ENCODE measurements at places on chromosomes 4 and X. TPM values are rescaled to one million over a fixed set of nuclear protein-coding genes. Genes with fewer than 3 reads are reported as not detected.
A peak's percentile ranks its signal among the peaks of the same experiment; 100 is the strongest.

Gene CT55
- not detected for total RNA-seq

Gene SH3TC1
- 34.6 TPM for total RNA-seq

Gene OTUD6A
- not detected for total RNA-seq

Gene VCX2
- total RNA-seq = not detected

Gene FGG
- 20,700 TPM for total RNA-seq

Gene XAGE1A
- total RNA-seq = not detected

GRCh38 chr4:96355414-96355813, 515.5 kb downstream of the PDHA2 start:
- no peaks in the 10 kb centered on the region for H3K27me3 ChIP-seq
- no peak for DNase-seq
- H3K27ac ChIP-seq = no peak overlapping the region
- no peaks in the 10 kb centered on the region for H3K36me3 ChIP-seq

DNA sequence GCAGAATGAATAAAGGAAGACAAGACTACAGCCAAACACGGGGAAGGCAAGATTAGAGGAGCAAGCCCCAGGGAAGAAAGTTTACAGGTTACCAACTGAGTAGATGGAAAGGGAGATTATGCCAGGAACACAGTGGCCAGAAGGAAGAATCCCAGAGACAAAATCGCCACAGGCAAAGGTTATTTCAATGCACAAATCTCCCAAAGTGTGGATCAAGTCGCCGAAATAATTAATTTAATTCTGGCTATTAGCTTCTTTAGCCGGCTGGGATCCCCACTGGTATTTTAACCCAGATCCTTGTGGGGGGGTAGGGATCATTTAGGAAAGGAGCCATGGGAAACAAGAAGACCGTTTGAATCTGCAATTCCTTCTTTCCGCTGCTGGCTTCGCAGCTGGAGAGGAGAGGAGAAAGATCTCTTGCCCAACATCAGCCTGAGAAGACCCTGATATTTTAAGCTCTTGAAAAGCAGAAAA, 171.0 kb downstream of the DHX15 start:
- no peak overlapping the region for H3K4me3 ChIP-seq
- H3K27me3 ChIP-seq = no peaks in the 10 kb centered on the region
- H3K4me1 ChIP-seq = no peaks in the 10 kb centered on the region
- H3K36me3 ChIP-seq = no peaks in the 10 kb centered on the region
- no peak for DNase-seq

DNA sequence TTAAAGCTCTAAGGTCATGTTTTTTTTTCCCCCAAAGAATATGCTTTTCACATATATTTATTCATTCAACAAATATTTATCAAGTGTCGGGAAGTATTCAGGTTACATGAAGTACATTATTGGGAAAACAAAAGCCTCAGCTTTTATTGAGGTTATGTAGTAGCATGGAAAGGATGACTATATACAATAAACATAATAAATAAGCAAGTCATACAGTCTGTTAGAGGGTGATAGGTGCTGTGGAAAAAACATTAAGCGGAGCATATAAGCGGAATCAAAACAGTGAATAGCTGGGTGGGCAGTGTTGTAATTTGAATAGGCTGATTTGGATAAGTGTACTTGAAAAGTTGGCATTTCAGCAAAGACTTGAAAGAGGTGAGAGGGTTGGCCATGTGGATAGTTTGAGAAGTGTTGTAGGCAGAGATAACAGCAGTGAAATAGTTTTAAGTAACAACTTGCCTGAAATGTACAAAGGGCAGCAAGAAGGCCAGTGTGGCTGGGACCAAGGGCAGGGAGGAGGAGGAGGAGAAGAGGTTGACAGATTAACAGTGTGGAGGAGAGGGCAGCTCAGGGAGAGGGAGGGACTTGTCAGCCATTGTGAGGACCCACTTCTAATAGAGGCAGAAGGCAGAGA, 558.7 kb downstream of the SPRY1 start:
- DNase-seq = no peak
- H3K36me3 ChIP-seq = no peaks in the 10 kb centered on the region
- no peaks in the 10 kb centered on the region for H3K27me3 ChIP-seq

DNA sequence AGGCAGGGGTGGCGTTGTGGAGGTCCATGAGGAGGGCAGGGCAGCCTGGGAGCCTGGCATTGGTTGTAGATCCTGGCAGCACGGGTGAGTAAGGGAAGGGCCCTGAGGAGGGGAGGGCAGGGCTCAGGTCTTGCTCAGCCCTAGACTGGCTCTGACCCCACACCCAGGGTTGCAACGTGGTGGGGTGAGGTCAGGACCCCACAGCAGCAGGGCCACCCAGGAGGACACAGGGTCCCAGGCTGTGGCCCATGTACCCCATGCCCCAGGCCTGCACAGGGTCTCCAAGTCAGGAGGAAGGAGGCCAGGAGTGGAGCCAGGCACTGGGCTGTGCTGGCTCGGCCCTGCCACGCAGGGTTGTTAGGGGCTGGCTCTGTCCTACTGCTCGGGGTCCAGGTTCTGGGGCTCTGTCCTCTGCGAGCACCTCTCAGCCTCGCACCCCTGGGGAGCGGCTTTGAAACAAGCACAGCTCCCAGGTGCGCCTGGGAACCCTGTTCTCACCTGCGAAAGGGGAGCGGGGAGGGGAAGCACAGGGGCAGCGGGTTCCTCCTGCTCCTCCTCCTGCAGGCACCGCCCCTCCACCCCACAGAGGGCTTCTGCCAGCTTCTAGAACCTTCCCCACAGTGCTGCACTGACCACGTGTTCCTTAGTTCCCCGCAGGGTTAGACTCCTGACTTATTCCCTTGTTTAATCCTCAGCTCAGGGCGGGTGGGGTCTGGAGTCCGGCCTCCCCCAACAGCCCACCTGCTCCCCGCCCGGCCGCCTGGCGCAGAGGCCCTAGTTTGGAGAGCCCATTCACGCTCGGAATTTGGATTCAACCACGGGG, 20.4 kb downstream of the MSANTD1 start:
- H3K4me1 ChIP-seq = no peaks in the 10 kb centered on the region
- no peak for DNase-seq
- H3K27ac ChIP-seq = no peak overlapping the region
- no peaks in the 10 kb centered on the region for H3K27me3 ChIP-seq

- no peaks in the 10 kb centered on the region for H3K36me3 ChIP-seq
- H3K27ac ChIP-seq = peak within 1 kb of the TSS; percentile 69
- no peak within 1 kb of the TSS for H3K4me3 ChIP-seq
- peaks cover 8% of the 10 kb centered on the region for H3K4me1 ChIP-seq
- H3K27me3 ChIP-seq = no peaks in the 10 kb centered on the region
Observed at GRCh38 chr4:176792326-176793059, at the start of gene VEGFC. Gene VEGFC, minus strand, starts transcription at chr4:176792922. Its CDS starts 611 bp downstream, at chr4:176792311.

GRCh38 chr4:114100288-114101031, 121.0 kb upstream of the ARSJ start:
- H3K27ac ChIP-seq = no peak overlapping the region
- H3K4me3 ChIP-seq = no peak overlapping the region
- DNase-seq = no peak

DNA sequence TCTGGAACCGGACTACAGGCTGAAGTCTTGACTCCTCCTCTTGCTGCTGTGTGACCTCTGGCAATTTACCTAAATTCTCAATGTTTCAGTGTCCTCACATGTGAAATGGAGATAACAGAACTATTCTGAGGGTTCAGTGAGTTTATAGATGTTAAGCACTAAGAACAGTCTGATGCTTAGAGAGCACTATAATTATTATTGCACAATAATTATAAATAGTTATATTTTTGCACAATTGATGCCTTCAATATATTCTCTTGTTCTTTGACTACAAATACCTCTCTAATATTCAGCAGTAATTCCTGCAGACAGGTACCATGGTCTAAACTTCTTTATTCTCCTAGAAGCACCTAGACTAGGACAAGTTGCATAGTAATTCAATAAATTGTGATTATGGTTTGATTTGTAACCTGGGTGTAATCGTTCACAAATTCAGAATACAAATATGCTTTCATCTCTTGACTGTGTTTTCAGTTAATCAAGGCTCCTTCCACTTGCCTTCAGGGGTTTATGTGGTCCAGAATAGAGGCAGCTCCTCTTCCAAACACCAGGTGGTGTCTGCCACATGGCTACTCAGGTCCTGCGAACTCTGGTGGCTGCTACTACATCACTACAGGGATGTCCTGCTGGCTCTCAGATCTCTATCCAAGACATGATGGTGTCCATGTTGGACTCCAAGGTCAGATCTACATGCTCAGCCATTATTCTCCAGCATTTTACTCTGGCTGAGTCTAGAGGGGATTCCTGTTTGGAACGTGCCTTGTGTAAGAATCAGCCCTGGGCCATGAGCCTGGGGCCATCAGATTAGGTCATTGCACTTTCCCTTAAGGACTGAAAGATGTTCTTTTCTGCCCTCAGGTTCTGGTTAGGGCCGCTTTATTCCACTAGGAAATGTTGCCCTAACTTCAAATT, 103.4 kb downstream of the QRFPR start:
- no peaks in the 10 kb centered on the region for H3K36me3 ChIP-seq
- no peak overlapping the region for H3K27ac ChIP-seq
- DNase-seq = no peak
- no peak overlapping the region for H3K4me3 ChIP-seq
- no peaks in the 10 kb centered on the region for H3K27me3 ChIP-seq

DNA sequence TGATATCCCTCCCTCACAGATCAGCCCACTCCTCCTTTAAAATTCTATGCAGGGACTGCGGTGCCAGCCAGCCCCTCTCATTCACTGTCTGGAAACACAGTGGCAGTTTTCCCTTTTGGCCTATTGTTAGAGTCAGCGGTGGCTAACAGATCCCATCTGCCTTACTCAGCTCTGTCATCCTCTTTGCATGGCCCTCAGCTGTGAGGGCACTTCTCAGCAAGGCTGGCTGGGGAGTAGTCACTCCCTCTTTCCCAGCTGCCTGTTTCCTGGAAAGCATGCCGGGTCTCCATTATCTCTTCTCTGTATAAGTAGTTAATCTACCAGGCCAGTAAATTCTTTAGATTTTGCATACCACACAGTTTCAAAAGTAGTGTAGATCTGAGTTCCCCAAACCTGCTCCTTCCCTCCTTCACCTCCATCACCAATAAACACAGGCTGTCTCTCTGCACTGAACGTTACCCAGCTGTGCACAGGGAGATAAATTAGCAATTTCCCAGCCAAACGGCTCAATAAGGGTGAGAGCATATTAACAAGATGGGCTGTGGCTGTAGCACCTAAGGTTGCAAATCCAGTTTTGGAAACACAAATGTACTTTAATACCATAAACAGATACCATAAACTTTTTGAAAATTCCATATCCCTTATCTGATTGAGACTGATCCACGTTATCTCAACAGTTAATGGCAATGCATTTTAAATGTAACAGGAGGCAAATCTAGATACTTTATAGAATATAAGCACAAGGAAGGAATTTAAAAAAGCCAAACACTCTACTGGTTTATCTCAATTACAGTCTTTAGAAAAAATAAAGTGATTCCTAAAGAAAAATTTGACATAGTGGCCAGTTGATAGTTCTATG, 229.3 kb downstream of the ANKRD50 start:
- H3K27ac ChIP-seq = no peak overlapping the region
- H3K4me3 ChIP-seq = no peak overlapping the region
- no peaks in the 10 kb centered on the region for H3K36me3 ChIP-seq
- H3K27me3 ChIP-seq = no peaks in the 10 kb centered on the region
- DNase-seq = no peak

DNA sequence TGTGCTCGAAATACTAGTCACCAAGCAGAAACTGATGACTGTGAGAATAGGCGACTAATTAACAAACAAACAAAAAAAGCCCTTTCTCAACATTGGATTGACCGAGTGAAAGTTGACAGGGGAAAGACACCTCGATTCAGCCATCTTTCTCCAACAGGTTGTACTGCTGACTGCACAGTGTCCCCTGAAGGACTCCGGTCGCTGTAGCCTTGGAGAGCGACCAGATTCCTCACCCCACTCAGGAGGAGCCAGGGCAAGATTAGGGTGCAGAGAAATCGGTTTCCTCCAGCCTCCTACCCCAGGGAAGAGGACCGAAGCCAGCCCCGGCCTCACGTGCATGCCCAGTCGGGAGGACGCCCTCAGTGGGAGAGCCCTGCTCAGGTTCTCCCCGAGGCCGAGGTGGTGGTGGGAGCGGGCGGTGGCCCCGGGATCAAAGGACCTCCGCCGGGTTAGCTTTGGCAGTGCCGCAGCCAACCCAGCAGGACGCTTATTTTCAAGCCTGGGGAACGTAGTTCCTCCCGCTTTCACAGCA, 1.1 kb upstream of the RAP1GDS1 start:
- peak; percentile 60 for DNase-seq
- H3K4me1 ChIP-seq = peaks cover 4% of the 10 kb centered on the region
- peak overlapping the region; percentile 68 for H3K4me3 ChIP-seq
- H3K36me3 ChIP-seq = no peaks in the 10 kb centered on the region
- peak overlapping the region; percentile 94 for H3K27ac ChIP-seq

- H3K36me3 ChIP-seq = no peaks in the 10 kb centered on the region
- H3K4me3 ChIP-seq = no peak overlapping the region
- no peak for DNase-seq
- no peaks in the 10 kb centered on the region for H3K27me3 ChIP-seq
- no peaks in the 10 kb centered on the region for H3K4me1 ChIP-seq
- H3K27ac ChIP-seq = no peak overlapping the region
Observed at GRCh38 chr4:165834116-165834515, 38.9 kb upstream of the TLL1 start.

- DNase-seq = peak; percentile 55
- no peaks in the 10 kb centered on the region for H3K36me3 ChIP-seq
- no peaks in the 10 kb centered on the region for H3K4me1 ChIP-seq
Observed at GRCh38 chr4:56129431-56129861, 180.7 kb downstream of the CEP135 start.

- H3K4me3 ChIP-seq = no peak overlapping the region
- no peaks in the 10 kb centered on the region for H3K27me3 ChIP-seq
- H3K36me3 ChIP-seq = no peaks in the 10 kb centered on the region
- no peak for DNase-seq
- H3K27ac ChIP-seq = no peak overlapping the region
Observed at GRCh38 chr4:78100060-78100459, 42.9 kb downstream of the FRAS1 start.

- no peak for DNase-seq
- no peak within 1 kb of the TSS for H3K27ac ChIP-seq
- peak within 1 kb of the TSS; percentile 32 for H3K4me3 ChIP-seq
- H3K27me3 ChIP-seq = peaks cover 4% of the 10 kb centered on the region
- H3K4me1 ChIP-seq = no peaks in the 10 kb centered on the region
Observed at GRCh38 chr4:105894660-105895582, at the start of gene NPNT. Gene NPNT, plus strand, starts transcription at chr4:105895471. Its CDS starts 182 bp downstream, at chr4:105895653.

GRCh38 chrX:13805241-13805640, 11.7 kb downstream of the GPM6B start:
- H3K27ac ChIP-seq = no peak overlapping the region
- no peaks in the 10 kb centered on the region for H3K36me3 ChIP-seq
- H3K27me3 ChIP-seq = no peaks in the 10 kb centered on the region
- H3K4me1 ChIP-seq = no peaks in the 10 kb centered on the region
- H3K4me3 ChIP-seq = no peak overlapping the region

Data from liver (tissue), 10 donors.